Renal cortical epithelial cell (primary cell): ENCODE measurements at places on chromosomes 2 and 18. TPM values are rescaled to one million over a fixed set of nuclear protein-coding genes. Genes with fewer than 3 reads are reported as not detected.
A peak's percentile ranks its signal among the peaks of the same experiment; 100 is the strongest.

DNA sequence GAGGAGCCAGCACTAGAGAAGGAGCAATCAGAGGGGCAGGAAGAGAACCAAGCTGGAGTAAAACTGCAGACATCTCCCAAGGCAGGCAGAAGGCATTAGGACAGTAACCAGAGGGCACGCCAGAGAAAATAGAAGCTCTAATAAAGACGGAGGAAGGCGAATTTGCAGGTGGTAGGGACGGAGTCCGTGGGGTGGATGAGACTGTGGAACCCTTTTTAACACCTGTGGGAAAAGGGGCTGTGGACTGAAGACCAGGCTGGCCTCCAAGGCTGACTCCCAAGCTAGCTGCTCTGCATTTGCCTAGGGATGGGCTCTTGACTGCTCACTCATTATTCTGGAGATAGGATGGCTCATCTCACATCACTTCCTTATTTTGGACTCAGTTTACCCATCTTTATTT lies 49.5 kb downstream of the SLC4A1AP start:
- no peak for DNase-seq

DNA sequence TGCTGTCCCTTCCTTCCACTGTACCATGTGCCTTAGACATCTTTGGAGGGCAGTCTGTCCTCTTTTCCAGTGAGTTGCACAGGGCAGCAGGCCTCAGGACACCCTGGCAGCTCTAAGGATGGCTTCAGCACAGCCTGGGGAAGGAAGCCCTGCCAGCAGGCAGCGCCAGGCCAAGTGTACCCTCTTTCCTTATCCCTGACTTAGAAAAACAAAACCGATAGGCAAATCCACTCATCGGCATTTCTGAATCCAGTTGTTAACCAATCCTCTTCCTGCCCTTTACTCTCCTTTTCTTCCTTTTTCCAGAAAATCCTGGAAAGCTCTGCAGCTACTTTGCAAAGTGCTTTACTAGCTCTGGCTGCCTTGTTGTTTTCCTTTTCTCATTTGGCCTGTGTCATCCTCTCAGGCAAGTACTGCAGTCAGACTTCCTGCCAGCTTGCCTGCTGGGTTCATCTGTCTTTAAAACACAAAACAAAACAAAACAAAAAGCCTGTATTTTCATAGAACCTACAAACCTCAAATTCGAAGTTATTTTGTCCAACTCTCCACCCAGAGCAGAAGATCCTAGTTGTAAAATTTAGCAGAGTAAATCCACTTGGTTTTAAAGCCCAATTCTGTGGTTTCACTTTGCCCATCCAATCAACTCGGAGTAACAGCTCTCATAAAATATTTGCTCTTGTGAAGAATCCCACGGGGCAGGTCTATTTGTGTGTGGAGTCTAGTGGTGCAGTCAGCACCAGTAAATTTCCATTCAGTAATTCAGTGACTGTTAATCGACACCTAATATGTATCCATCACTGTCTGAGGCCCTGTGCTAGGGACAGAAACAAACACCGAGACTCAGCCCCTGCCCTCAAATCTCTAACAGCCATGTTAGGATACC lies 45.2 kb downstream of the PCBP1 start:
- DNase-seq: peak; percentile 69

DNA sequence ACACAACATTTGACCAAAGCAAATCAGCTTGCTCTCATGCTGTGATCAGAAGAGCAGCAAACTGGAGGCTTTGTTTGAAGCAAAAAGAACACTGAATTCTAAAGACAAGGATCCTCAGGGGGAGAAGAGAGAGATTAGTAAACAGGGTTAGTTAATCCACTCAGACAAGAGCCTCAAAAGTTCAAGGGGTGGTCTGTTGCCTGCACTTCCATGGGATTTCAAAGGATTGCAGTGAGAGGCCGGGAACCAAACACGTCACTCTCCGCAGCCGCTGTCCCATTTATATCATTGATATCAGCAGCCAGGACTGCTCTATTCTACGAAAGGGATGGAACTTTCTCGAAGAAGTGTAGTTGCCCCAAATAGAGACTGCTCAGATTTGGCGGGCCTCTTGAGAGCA lies 97.8 kb upstream of the SP3 start:
- DNase-seq: no peak

DNA sequence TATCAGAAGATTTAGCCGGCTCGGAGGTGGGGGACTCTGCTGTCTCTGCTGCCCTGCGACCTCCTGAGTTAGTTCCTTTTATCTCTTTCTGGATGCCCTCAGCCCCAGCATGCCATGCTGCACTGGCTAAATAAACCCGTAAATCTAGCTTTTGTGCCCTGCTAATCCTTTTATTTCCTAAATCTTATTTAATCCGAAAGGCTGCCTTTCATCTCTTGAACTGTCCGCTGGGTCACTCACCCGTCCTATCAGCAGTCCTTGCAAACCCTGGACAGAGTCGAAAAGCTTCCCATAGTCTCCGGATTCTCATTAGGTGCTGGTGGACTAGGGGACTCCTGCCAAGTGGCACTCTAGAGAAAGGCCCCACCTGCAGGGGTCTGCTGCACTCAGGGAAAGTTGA lies 122.0 kb upstream of the APCDD1 start:
- DNase-seq: no peak

- DNase-seq: no peak
These were observed 198.7 kb downstream of the PTGR3 start for GRCh38 chr18:75010278-75010677.

- peak; percentile 41 for DNase-seq
These were observed 16.9 kb downstream of the STEAP3 start for GRCh38 chr2:119240311-119241204.

GRCh38 chr2:232323328-232323650 lies 55.3 kb upstream of the ALPP start:
- no peak for DNase-seq

- no peak for DNase-seq
These were observed 14.2 kb upstream of the WIPF1 start for GRCh38 chr2:174611854-174612253.

DNA sequence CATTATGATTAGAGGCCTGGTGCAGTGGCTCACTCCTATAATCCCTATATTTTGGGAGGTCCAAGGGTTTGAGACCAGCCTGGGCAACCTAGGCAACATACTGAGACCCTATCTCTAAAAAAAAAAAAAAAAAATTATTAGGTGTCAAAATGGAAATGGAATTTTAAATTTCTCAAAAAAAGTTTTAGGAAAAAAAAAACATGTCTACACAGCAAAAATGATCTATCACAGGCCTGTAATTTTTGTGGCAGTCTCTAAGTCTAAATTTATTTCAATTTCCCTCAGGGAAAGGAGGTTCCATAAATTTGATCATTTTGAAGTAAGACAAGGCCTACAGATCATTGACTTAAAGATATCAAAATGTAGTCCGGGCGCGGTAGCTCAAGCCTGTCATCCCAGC lies 16.3 kb downstream of the MRPL44 start:
- DNase-seq: no peak

DNA sequence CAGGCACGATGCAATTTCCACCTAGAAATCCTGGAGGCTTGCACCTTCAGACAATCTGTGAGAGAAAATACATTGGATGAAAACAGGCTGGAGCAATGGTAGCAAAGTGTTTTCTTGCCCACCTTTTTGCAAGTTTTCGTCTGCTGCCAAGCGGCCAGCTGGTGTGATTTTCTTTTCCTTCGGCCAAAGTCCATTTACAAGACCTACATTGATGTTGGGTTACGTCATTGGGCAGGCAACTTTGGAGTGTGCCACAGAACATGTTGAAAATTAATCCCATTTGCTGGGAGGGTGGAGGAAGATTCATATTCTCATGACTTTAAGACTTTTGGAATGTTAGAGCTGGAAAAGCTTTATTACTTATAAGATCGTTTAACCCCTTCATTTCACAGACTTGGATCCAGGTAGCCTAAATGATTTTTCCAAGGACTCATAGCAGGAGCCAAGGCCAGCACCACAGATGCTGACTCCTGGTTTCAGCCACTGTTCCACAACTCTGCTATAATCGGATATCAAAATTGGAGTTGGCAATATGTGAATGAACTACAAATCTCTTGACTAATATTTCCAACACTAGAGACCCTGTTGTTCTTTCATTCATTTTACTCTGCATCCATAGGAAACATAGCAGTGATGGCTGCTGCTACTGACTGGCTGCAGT lies 352.1 kb downstream of the RND3 start:
- peak; percentile 71 for DNase-seq

GRCh38 chr2:239895669-239896068 lies 129.5 kb downstream of the NDUFA10 start:
- DNase-seq: no peak

GRCh38 chr2:132725148-132725547 lies 55.1 kb upstream of the LYPD1 start:
- no peak for DNase-seq

- no peak for DNase-seq
These were observed 259.1 kb downstream of the TWIST2 start for GRCh38 chr2:239106966-239107365.

DNA sequence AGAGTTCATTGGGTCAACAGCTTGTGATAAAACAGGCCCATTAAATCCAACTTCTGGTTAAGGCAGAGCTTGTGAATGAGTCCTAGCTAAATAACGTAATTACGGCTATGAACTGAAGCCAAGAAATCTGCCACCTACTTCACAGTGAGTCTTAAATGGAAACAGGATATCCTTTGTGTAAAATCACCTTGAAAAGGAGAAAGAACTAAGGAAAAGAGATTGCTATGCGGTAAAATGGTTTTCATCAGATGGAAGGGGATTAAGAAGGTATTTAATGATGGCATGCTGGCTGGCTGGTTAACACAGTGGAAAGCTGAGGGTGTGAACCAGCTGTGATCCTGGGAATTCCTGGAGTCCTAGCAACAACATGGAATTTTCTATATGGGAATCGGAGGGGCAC lies 156.6 kb downstream of the DOK6 start:
- peak; percentile 9 for DNase-seq

GRCh38 chr18:38756436-38756835 lies 1190.8 kb upstream of the CELF4 start:
- DNase-seq: no peak

DNA sequence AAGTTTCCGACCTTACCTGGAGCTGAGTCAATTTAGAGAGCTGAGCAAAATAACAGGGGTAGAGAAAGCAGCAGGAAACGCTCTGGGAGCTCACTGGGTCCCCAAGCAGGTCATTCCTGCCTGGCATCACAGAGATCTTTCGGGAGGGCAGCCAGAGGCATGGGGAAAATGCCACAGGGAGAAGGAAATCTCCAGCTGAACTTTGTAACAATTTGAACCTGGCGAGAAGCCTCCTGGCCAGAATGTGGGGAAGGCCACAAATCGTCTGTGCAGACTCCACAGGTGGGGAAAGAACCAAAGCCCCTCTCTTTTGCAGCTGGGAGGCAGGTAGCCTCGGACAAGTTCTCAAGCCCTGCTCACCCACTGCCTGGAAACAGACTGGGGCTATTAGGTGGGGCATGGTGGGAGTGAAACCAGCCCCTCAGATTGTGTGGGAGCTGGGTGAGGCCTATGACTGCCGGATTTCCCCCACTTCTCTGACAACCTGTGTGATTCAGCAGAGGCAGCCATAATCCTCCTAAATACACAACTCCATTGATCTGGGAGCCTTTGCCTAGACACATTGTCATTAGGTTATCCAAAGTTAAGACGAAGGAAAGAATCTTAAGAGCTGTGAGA lies 53.9 kb downstream of the INO80D start:
- DNase-seq: no peak

GRCh38 chr2:113762377-113763118 lies 6.1 kb upstream of the SLC35F5 start:
- DNase-seq: peak; percentile 80

DNA sequence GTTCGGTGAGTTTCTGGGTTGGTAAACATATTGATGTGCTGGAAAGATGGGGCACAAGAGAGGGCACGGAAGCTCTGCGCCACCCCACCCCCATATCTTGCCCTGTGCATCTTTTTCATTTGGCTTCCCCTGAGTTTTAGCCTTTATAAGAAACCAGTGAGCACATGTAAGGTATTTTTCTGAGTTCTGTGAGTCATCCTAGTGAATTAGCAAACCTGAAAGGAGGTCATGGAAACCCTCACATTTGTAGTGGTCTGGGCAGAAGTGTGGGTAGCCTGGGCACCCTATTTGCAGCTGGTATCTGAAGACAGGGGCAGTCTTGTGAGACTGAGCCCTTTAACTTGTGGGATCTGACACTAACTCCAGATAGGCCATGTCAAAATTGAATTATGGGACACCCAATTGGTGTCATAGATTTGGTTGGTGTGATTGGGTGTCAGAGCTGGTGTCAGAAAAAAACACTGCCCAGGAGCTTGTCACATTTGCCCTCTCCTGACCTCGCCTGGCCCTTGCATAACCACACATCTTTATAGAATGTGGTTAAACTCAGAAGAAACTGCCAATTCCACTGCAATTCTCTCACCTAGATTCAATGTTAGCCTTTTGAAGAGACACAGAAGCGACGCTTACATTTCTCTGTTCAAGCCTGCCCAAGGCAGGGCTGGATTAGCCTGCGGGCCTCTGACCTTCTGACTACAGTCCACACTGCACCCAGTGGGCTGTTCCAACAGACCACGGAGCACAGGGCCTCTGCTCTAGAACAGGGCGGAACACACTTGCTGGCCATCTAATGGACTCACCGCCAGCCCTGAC lies 12.0 kb upstream of the GALM start:
- DNase-seq: peak; percentile 60

DNA sequence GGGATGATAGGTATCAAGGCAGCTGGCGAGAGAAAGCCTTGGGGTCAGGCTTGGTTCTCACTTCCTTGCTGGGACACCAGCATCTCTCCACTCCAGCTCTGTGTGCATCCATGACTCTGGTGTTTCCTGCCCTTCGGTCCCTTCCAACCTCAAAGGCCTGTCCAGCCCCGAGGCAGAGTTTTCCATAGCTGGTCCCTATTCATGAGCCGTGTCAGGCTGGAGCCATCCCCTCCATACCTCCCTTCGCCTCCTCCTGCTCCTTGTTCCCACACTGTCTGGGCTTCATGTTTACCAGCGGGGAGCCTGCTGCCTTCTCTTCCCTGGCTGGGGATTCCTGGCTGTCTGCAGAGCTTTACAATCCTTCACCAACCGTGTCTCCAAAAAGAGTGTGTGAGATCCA lies 51.2 kb downstream of the DYSF start:
- DNase-seq: no peak

DNA sequence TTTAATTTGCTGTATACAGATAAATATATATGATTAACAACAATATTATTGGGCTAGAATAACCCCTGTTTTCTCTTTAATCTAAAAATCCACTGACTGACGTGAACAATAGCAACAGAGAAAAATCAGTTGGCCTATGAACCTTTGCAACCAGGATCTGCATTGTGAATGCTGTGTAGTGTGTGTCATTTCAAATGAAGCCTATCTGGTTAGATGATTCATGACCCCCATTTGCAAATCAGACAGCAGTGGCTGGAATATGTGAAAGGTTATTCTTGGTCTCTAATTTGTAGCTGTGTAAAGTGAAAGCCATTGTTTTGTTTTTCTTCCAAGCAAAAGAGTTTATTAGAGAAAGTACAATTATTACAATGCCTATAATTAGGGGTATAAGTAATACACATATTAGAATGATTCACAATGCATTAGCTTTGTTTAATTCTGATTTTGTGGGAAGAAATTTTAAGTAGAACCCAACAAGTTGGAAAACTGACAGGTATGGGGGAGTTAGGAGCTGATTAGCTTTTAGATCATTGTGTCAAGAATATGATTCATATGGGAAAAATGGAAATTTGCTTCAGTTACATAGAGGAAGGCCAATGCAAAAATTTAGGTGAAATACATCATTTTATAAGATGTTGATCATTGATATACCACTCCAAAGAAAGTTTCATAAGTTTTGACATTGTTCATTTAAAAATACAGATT lies 1362.2 kb upstream of the TMEFF2 start:
- peak; percentile 76 for DNase-seq

- DNase-seq: no peak
These were observed 37.7 kb downstream of the CD28 start for GRCh38 chr2:203744091-203744490.

FBXO48 gene
- 0.17 and 0.75 TPM in 2 replicates for total RNA-seq

MALL gene
- total RNA-seq: 9.7 and 60.8 TPM in 2 replicates

MAP4K3 gene
- total RNA-seq: 56.6 and 108 TPM in 2 replicates

TRIB2 gene
- total RNA-seq: 6.8 and 9.9 TPM in 2 replicates

SKOR2 gene
- not detected in 2 replicates for total RNA-seq

VSNL1 gene
- total RNA-seq: 0.05 TPM in 1 of 2 replicates, not detected in the other
